ENCODE measurements at places on chromosomes 5 and 9. TPM values are rescaled to one million over a fixed set of nuclear protein-coding genes. Genes with fewer than 3 reads are reported as not detected.

- no peak overlapping the region for H3K27ac ChIP-seq
- H3K27me3 ChIP-seq, result no peaks in the 10 kb centered on the region
- no peaks in the 10 kb centered on the region for H3K36me3 ChIP-seq
- peaks cover 11% of the 10 kb centered on the region for H3K4me1 ChIP-seq
- no peak for DNase-seq
- no peak overlapping the region for H3K4me3 ChIP-seq
Observed at GRCh38 chr9:100211476-100211875, 112.4 kb downstream of the INVS start.

Gene SLC34A1
- total RNA-seq, result not detected

Gene TRMT10B
- total RNA-seq, result 3.3 TPM

DNA sequence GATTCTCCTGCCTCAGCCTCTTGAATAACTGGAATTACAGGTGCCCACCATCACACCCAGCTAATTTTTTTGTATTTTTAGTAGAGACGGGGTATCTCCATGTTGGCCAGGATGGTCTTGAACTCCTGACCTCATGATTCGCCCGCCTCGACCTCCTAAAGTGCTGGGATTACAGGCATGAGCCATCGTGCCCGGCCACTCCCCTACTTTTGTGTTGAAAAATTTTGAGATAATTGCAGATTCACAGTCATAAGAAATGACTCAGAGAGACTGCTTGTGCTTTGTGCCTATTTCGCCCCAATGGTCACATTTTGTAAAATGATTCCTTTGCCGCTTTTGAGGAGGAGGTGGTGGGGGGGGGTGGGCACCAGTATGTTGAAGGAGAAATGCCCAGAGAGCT, 48.1 kb upstream of the SH3PXD2B start:
- H3K27ac ChIP-seq, result no peak overlapping the region
- peaks cover 17% of the 10 kb centered on the region for H3K27me3 ChIP-seq
- H3K4me3 ChIP-seq, result no peak overlapping the region
- DNase-seq, result no peak

Gene GFI1B
- not detected for total RNA-seq

DNA sequence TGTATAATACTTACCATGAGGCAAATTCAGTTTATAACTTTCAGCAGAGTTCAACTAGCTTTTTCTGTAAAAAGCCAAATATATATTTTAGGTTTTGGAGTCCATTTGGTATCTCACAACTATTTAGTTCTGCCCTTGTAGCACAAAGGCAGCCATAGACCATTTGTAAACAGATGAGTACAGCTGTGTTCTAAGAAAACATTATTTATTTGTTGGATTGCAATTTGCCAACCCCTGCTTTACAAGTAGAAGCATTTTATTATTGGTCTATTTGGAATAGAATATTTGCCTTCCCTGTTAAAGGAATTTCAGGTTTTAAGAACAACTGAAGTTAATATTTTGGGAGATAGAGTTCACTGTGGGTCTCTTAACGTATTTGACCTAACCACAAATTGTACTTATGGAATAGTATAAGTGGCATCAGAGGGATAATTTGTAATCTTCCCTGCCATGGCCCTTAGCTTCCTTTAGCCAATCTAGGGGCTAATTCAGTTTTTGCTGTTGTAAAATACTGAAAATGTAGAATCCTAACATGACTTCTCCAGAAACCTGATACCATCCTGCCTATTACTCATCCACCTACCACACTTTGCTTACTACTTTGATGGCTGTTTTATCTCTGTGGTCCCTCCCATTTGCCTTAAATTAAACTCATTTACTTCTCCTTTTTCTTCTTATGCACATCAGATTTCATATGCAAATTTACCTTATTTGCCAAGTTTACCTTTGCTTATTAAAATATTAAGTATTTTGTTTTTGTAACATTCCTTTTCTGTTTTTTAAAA, 109.2 kb downstream of the DMXL1 start:
- no peak overlapping the region for H3K4me3 ChIP-seq
- H3K27me3 ChIP-seq, result no peaks in the 10 kb centered on the region
- no peak overlapping the region for H3K27ac ChIP-seq

Gene DBH
- total RNA-seq, result not detected

Gene GARIN3
- not detected for total RNA-seq

DNA sequence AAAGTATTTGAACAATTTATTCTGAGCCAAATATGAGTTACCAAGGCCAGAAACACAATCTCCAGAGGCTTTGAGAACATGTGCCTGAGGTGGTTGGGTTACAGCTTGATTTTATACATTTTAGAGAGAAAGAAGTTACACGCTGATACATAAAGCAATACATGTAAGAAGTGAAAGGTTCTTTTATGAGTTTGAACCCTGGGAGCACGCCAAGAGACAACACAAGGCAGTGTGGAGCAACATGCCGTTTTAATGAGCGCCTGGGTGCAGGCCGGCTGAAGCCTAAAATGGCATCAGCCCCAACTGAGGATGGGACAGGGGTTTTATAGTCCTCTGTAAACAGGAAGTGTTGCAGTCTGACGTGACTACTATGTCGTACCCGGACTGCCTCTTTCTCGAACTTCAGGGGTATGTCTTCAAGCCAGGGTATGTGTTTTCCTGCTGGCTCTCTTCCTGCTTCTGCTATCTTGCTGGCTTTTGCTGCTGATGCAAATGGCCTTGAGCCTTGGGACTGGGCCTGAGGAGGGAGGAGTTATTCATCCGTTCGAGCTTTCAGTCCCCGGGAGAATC, 193.7 kb downstream of the CYLC2 start:
- no peak overlapping the region for H3K4me3 ChIP-seq
- no peaks in the 10 kb centered on the region for H3K4me1 ChIP-seq
- H3K27me3 ChIP-seq, result no peaks in the 10 kb centered on the region
- no peak for DNase-seq
- no peaks in the 10 kb centered on the region for H3K36me3 ChIP-seq
- no peak overlapping the region for H3K27ac ChIP-seq

GRCh38 chr9:109181284-109181683, 14.2 kb upstream of the FRRS1L start:
- H3K36me3 ChIP-seq, result no peaks in the 10 kb centered on the region
- no peak for DNase-seq
- H3K27me3 ChIP-seq, result peaks cover 5% of the 10 kb centered on the region
- no peak overlapping the region for H3K4me3 ChIP-seq
- no peaks in the 10 kb centered on the region for H3K4me1 ChIP-seq

- DNase-seq, result no peak
- no peaks in the 10 kb centered on the region for H3K36me3 ChIP-seq
- H3K27ac ChIP-seq, result no peak overlapping the region
- peaks cover 43% of the 10 kb centered on the region for H3K27me3 ChIP-seq
- no peak overlapping the region for H3K4me3 ChIP-seq
Observed at GRCh38 chr5:137600721-137601360, 101.7 kb upstream of the SPOCK1 start.

- peak overlapping the region; percentile 76 for H3K4me3 ChIP-seq
- H3K27me3 ChIP-seq, result no peaks in the 10 kb centered on the region
- H3K4me1 ChIP-seq, result peaks cover 43% of the 10 kb centered on the region
- DNase-seq, result peak; percentile 95
Observed at GRCh38 chr9:127931092-127931881, 710 bp upstream of the PIP5KL1 start.

DNA sequence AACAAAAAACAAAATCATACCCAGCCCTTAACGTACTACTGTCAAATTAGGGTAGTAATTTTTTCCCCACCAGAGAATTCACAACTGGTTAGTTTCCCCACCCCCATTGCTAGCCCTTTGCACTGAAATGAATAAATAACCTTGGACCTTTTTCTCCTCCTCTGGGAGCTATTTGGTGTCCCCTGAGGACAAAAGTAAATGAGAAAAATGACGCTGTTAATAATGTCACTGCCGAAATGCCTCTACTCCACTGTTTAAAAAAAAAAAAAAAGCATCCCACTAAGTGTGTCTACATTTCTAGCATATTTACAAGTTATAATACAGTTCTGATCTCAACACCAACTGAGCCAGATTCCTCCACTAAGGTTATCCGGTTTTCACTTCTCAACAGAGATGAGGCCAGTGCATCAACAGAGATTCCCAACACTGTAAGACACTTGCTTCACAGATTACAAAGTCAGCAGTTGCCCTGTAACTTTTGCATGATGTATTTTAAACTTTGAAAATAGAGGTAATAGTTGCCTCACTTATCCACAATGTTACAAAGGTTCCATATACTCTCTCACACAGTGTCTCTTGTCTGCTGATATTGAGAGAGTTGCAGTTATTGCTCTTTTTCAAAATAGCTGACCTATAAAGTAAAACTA, 5.1 kb upstream of the NFIB start:
- DNase-seq, result no peak
- H3K4me3 ChIP-seq, result no peak overlapping the region

DNA sequence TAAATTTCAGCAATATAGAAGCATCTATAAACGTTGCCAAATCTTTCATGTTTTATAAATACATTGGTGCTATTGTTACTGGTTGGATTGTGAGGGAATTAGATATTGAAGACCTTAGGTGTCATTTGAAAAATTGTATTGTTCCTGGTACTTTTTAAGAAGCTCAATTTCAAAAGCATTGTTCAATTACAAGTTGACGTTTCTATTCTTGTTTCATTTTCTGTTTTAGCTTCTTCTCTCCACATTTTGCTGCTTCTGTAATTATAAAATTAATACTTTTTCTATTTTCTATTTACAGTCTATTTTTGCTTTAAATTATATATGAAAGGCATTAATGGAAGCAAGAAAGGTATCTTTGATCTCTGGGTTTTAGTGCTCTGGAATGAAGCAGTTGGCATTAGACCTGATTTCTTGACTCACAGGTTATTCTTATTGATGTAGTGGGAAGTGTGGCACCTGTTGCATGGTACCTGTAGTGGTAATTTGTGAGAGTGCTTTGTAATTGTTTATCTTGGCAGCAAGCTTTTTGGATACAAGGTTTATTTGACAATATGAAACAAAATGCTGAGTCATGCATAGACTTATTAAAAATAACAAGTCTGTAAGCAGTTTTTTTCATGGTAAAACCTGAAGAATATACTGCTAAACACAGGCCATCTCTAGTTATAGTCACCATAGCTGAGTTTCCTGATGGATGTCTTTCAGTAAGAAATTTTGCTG, 13.2 kb downstream of the MACIR start:
- H3K27ac ChIP-seq, result peak overlapping the region; percentile 44
- peaks cover 9% of the 10 kb centered on the region for H3K4me1 ChIP-seq
- no peak for DNase-seq
- peaks cover 31% of the 10 kb centered on the region for H3K36me3 ChIP-seq

DNA sequence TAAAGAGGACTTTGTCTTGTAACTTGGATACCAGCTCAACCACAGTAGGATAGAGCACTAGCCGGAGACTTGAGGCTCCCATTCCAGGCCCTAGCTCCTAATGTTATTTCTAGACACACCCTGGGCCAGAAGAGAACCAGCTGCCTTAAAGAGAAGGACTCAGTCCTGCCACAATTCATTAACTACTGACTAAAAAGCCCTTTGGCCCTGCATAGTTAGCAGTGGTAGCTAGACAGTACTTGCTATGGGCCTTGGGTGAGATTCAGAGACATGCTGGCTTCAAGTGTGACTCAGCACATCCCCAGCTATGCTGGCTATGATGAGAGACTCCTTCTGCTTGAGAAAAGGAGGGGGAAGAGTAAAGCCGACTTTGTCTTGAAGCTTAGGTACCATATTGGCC, 47.3 kb downstream of the TMEM167A start:
- no peaks in the 10 kb centered on the region for H3K27me3 ChIP-seq
- no peaks in the 10 kb centered on the region for H3K36me3 ChIP-seq
- peaks cover 7% of the 10 kb centered on the region for H3K4me1 ChIP-seq
- no peak overlapping the region for H3K27ac ChIP-seq
- no peak overlapping the region for H3K4me3 ChIP-seq
- DNase-seq, result no peak

- no peak overlapping the region for H3K27ac ChIP-seq
- H3K4me3 ChIP-seq, result no peak overlapping the region
- H3K4me1 ChIP-seq, result peaks cover 4% of the 10 kb centered on the region
- no peaks in the 10 kb centered on the region for H3K36me3 ChIP-seq
Observed at GRCh38 chr9:78902051-78902450, 605.1 kb downstream of the PSAT1 start.

DNA sequence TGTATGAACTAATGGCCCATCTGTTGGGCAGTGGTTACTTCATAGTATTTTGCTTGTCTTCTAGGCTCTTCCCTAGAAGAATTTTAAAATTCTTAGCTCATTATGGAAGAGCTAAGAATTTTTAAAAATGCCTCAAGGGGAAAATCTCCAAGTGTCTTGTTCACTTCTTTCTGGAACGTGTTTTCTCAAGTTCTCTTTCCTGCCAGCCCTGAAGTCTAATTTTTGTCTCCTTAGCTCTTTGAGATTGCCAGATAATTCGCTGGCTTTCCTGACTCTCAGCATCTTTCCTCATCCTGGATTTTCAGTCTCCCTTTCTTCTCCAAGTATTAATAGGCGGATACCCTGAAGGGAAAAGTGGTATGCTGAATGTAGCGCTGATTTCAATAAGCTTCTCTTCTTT, 395.4 kb downstream of the ARRDC3 start:
- DNase-seq, result no peak
- no peak overlapping the region for H3K27ac ChIP-seq
- peaks cover 10% of the 10 kb centered on the region for H3K4me1 ChIP-seq

GRCh38 chr5:95619096-95619495, 791 bp upstream of the GPR150 start:
- H3K27me3 ChIP-seq, result no peaks in the 10 kb centered on the region
- peak overlapping the region; percentile 30 for H3K27ac ChIP-seq
- H3K36me3 ChIP-seq, result no peaks in the 10 kb centered on the region
- DNase-seq, result peak; percentile 42
- H3K4me3 ChIP-seq, result no peak overlapping the region

GRCh38 chr5:40401284-40402006, 278.3 kb upstream of the PTGER4 start:
- peaks cover 7% of the 10 kb centered on the region for H3K4me1 ChIP-seq
- H3K4me3 ChIP-seq, result no peak overlapping the region
- no peak for DNase-seq
- peak overlapping the region; percentile 1 for H3K27ac ChIP-seq
- H3K27me3 ChIP-seq, result no peaks in the 10 kb centered on the region
- H3K36me3 ChIP-seq, result no peaks in the 10 kb centered on the region

Gene CCL21
- total RNA-seq, result not detected

Gene CTSV
- 0.36 TPM for total RNA-seq

- H3K4me1 ChIP-seq, result peaks cover 9% of the 10 kb centered on the region
- no peaks in the 10 kb centered on the region for H3K36me3 ChIP-seq
- H3K27me3 ChIP-seq, result no peaks in the 10 kb centered on the region
- H3K4me3 ChIP-seq, result no peak overlapping the region
- peak overlapping the region; percentile 56 for H3K27ac ChIP-seq
Observed at GRCh38 chr9:127065592-127065991, 56.8 kb downstream of the ANGPTL2 start.

DNA sequence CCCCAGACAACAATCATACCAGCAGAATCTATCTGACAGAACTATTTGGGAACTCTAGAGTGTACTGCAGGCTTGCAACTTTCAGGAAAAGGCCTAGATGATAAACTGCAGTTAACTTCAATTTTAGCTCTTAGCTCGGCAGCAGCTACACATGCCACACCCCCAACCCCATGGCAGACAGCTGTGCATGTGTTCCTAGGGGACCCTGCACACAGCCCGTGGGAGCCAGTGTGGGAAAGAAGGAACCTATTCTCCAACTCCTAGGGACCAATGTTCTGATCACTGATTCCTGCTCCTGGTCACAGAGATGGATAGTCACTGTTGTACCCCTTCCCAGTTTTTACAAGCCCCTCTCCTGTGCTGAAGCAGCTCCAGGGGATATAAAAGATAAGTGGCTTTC, 179.6 kb downstream of the DRD1 start:
- no peak for DNase-seq
- no peak overlapping the region for H3K4me3 ChIP-seq
- H3K36me3 ChIP-seq, result no peaks in the 10 kb centered on the region
- no peak overlapping the region for H3K27ac ChIP-seq

- H3K4me1 ChIP-seq, result peaks cover 30% of the 10 kb centered on the region
- DNase-seq, result peak; percentile 94
- peaks cover 57% of the 10 kb centered on the region for H3K36me3 ChIP-seq
- no peak overlapping the region for H3K4me3 ChIP-seq
- no peaks in the 10 kb centered on the region for H3K27me3 ChIP-seq
Observed at GRCh38 chr9:35553670-35554543, 51.2 kb upstream of the TESK1 start.
